Foreskin keratinocyte (primary cell): ENCODE measurements at places on chromosomes 7 and 10.

DNA sequence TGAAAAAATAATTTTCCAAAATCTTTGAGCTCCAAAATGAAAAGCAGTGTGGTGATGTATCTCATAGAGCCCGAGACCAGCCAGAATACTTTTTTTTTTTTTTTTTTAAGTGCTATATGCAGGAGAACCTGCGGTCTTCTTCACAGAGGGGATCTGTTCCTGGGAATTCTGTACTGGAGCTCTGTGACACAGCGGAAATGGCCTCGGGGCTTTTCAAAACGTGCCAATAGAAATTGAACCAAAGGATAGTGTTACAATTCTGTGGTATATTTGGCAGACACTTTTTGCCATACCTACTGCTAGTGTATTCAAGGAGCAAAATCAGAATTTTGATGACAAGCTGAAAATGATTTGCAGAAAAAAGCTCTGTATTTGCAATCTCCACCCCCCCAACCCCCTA, 1429.3 kb upstream of the LRRTM3 start:
- DNase-seq: no peak

- no peak for DNase-seq
Measured at GRCh38 chr7:94666879-94667587, 11.1 kb upstream of the SGCE start.

DNA sequence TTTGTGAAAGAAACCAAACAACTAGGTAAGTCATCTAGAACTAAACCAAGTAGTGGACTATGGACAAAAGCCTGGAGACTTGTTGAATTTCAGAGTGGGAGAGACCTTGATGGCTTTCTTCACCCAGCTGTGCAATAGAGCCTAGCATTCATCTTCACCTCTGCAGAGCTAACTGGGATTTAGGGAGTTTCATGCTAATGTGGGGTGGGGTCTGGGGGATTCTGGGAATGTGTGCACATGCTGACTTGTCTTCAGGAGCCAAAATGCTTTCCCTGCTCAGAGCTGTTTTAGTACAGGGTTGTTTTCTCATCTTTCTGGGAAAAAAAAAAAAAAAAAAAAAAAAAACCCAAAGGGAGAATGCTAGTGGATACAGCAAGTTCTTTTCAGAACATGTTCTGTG, 81.3 kb upstream of the ARHGAP21 start:
- DNase-seq: no peak

DNA sequence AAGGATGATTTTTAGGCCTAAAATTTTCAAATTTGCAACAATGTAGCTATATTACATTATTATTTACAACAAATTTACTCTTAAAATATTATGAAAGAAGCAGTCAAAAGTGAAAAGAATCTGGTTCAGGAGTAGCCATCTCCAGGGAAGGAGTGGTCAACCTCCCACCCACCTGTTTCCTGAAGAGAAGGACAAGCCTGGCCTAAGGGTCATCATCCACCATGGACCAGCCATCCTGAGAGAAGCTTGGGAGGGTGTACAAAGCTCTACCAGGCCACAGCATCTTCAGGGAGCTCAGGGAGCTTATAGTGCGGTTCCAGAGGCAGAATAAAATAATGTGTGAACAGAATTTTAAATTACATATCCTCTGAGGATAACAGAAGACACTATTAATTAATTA, 38.1 kb downstream of the COL1A2 start:
- no peak for DNase-seq

GRCh38 chr10:119723624-119724023, 2.2 kb upstream of the INPP5F start:
- no peak for DNase-seq

GRCh38 chr7:139648391-139648861, 124.9 kb downstream of the CLEC2L start:
- no peak for DNase-seq

DNA sequence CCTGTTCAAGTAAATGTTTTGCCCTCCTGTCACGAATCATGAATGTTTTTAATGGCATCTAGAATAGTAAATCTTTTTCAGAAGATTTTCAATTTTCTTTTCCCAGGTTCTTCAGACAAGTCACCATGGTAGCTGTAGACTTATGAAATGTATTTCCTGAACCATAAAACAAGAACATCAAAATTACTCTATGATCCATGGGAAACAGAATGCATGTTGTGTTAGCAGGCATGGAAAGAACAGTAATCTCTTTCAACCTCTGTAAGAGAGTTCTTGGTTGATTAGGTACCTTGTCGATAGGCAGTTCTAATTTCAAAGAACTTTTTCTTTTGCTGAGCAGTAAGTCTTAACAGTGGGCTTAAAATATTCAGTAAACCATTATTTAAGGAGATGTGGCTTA, 17.6 kb downstream of the AKR1C1 start:
- DNase-seq: no peak

GRCh38 chr10:132670546-132671227, 115.3 kb downstream of the NKX6-2 start:
- DNase-seq: no peak

DNA sequence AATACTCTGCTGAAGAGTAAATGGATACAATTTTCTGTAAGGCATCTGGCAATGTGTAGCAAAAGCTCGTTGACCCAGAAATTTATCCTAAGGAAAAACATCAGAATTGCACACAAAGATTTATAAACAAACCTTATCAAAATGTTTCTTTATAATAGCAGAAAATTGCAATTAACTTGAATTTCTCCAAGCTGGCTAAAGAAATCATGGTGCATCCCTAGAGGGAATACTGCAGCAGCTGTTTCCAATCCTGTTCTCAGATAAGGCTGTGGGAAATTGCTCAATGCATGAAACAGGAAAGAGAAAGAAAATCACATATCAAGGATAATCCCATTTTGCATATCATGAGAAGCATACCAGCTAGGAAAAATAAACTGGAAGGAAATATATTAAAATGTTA, 18.7 kb downstream of the TACR2 start:
- DNase-seq: no peak

DNA sequence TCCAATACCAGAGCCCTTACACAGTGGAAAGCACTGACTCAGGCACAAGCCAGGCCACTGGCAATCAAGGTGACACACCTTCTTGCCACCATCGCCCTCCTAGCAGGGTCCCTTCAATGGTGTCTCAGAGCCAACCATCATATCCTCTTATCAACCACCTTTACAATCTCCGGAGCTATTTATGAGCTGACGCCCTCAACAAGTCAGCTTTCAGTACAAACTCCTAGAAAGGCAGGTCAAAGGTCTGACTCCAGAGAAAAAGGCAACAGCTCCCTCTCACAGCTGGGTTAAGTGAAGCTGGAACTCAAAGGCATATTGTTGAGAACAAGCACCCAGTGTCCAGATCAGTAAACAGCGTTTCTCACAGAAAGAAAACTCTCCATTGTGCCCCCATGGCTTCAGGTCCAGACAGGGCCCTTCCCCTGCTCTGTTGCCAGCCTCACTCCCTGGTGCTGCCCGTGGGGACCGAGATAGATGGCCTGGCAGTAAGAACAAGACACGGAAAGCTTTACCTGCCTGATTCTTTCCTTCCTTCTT, 2.4 kb downstream of the ZNF3 start:
- no peak for DNase-seq

DNA sequence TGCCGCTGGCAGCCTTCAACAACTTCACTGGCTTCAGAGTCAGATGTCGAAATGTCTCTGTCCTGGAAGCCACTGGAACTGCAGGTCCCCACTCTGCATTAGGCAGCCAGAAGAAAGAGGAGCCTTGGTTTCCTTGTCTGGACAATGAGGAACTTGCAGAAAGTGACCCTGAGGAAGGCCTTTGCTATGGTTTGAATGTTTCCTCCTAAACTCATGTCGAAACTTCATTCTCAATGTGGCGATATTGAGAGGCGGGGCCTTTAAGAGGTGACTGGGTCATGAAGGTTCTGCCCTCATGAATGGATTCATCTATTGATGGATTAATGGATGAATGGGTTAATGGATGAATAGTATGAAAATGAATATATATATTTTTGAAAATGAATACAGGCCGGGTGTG, 61.6 kb upstream of the GPR26 start:
- no peak for DNase-seq

DNA sequence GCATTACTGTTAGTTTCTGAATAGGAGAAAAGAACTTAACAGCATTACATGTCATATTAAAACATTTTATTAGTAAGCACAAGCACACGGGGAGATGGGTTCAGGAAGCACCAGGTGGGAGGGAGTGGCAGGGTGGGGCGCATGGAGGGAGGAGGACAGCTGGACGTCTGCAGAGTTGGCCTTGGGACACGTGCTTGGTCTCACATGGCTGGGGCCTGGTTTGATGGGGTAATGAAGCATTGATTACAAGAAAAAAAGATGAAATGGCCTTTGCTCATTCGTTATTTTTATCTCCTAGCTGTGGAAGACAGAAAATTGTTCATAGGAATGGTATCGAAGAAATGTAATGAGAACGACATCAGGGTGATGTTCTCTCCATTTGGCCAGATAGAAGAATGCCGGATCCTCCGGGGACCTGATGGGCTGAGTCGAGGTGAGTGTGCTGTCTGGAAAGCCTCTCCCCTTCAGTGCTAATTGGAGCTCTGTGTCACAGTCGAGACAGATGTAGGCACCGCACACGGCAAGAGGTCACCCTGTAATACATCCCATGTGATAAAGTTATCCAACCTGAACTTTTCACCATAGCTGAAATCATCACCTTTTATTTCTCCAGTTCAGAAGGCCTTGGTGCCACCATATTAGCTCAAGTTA, 239.9 kb downstream of the CELF2 start:
- no peak for DNase-seq

DNA sequence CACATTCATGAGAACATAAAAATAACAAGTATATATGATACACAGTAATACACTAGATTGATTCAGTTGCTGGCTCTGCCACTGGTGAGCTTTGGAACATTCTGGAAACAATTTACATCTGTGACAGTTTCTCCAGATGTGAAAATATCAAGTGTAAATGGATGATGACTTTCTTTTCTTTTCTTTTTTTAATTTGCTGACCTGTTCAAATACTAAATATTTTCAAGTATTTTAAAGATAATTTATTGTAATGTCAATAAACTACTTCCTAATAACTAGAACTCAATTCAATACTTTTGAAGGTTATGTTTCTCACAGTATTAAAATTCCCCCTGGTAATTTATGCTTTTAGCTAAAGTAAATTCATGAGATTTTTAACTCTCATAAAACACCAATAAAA, 180.3 kb downstream of the CRPPA start:
- DNase-seq: no peak

- DNase-seq: no peak
Measured at GRCh38 chr7:151244841-151245346, 3.6 kb downstream of the SMARCD3 start.

DNA sequence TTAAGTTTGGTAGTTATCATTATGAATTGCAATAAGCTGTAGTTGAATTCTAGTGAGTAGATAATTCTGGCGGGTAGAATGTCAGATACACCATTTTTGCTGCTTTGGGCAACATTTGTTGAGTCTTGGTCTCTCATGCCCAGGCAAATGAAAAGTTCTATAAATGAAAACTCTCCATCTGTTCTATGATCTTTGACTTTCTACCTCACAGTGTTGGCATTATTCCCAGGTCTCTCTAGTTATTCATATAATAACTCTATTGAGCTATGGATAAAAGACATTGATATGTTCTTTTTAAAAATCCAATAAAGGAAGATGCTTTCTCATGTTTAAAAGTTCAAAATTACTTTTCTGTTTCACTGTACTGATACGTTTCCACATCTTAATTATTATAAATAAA, 415.3 kb upstream of the SEMA3D start:
- DNase-seq: no peak

- DNase-seq: no peak
Measured at GRCh38 chr7:115968171-115968570, 62.4 kb downstream of the TFEC start.

- no peak for DNase-seq
Measured at GRCh38 chr10:113617086-113617485, 46.8 kb downstream of the NRAP start.

GRCh38 chr7:36862771-36863261, 138.5 kb upstream of the AOAH start:
- no peak for DNase-seq

DNA sequence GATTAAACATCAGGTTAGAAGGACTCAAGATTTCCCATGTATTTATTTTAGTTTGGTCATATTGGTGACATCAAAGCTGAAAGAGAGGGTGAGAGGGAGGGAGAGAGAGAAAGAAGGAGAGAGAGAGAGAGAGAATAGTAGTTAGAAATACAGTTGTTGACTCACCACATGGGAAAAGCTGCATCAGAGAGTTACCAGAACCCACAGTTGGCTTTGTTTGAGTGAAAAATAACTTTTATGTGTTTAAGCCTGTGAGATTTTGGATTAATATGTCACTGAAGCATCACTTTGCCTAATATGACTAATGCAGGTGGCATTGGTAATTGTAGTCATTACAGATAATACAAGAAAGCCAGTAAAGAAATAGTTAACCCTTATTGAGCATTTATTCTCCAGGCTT, 303.9 kb downstream of the REEP3 start:
- DNase-seq: peak; percentile 14

- DNase-seq: no peak
Measured at GRCh38 chr7:131454498-131454897, 101.9 kb downstream of the PODXL start.

GRCh38 chr7:101578552-101578951, 50.5 kb downstream of the MYL10 start:
- no peak for DNase-seq

- no peak for DNase-seq
Measured at GRCh38 chr7:123849855-123850254, 4.9 kb downstream of the HYAL4 start.

DNA sequence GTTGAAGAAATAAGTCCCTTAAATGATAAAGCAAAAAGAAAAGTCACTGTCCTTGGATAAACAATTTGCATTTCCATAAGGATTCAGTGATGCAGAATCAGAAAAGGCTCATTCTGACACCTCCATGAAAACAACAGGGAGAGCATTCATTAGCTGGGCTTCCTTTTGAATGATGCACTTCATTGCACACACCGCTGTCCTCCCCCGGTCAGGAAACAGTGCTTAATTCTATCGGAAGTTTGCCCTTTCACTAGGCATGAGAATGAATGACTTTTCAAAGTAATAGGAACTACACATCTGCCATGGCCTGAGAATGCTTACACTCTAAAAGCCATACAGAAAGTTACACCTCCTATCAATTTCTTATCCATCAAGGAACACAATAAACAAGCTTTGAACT, 4.2 kb downstream of the PCDH15 start:
- no peak for DNase-seq

GRCh38 chr10:86403183-86403797, 36.7 kb upstream of the GRID1 start:
- no peak for DNase-seq

DNA sequence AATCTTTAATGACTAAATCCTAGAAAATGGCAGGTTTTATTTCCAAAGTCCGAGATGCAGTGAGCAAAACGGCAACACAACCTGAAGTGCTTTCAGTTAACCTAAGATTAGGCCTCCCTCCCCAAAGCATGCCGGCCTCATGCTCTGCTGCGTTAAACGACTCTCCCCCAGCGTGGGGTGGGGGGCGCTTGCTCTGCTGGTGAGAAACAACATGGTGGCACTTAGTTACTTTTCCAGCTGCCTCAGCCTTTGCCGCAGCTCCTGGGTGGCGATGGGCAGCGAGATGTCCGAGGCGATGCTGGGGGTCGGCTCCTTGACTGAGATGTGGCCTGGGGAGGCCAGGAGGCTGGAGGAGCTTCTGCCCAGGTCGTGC, 36.7 kb upstream of the NCAPG2 start:
- DNase-seq: no peak
